ENCODE measurements at places on chromosomes 11 and 22.

DNA sequence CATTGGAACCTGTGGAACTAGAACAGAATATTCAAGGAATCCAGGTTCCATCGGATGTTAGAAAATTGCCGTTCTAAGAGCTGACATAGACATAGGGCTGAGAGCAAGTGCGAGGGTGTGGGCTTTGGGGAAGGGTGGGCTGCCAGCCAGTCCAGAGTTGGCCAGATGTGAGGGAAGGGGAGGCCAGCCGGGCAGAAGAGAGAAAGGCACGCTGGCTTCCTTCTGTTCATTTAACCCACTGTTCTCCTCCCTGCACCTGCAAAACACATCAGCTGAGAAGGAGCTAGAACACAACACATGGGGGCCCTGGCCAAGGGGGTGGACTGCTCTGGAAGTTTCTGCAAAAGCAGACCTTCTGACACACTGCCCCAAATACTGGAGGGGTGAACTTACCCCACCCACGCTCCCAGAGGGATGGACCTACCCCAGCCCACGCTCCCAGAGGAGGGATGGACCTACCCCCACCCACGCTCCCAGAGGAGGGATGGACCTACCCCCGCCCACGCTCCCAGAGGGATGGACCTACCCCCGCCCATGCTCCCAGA is 98.0 kb downstream of the SHANK2 start:
- DNase-seq: no peak

DNA sequence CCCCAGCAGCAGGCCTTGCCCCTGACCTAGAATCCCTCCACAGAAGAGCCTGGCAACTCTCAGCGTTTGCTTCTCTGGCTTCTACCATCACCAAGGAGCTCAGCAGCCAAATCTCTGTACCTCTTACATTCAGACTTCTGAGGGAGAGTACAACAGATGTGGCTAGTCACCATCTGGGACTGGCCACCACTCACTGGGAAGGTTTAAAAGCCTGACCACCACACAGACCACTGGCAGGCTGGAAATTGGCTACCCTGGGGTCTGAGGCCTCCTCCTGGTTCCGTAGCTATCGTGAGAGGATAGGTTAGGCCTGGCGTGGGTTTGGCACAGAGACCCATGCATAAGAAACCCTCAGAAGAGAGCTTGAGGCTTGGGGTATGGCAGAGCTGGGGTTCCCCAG is 478.5 kb upstream of the CADM1 start:
- DNase-seq: no peak

- DNase-seq: no peak
Observed at GRCh38 chr11:25547292-25547691, 784.6 kb upstream of the ANO3 start.

GRCh38 chr11:111663820-111664219 is 61.6 kb downstream of the SIK2 start:
- no peak for DNase-seq

DNA sequence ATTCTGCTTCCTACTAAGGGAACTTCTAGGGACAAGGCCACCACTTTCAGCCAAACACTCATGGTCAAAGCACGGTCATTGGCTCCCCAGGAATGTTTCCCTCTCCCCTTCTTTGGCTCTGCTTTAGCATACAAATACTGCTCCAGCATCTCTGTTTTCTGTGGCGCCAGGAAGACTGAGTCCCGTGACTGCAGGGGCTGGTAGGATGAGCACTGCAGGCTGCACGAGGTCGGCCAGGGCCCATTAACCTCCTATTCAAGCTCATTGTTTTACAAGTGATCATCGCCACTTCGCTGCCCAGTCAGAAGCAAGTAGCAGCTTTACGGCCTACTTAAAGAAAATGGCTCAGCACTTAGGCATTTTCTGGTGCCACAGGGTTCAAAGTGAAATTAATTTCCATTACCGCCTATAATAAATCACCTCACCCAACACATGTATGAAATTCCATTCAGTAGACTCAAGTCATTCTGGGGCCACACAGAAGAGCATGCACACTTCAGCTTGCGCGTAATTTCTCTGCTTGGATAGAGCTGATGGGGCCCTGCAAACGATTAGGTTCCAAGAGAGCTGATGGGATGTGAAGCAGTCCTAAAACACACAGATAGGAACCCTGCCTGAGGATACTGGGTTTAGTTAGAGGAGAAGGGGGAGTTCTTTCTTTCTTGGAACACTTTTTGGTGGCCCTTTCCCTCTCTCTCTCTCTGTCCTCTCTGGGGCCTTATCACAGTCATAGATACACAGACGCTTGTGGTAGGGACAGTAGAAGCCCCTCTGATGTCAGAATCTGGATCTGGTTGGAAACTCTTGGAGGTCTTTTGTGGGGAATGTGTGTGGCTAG is 173.7 kb downstream of the KIF18A start:
- DNase-seq: no peak

DNA sequence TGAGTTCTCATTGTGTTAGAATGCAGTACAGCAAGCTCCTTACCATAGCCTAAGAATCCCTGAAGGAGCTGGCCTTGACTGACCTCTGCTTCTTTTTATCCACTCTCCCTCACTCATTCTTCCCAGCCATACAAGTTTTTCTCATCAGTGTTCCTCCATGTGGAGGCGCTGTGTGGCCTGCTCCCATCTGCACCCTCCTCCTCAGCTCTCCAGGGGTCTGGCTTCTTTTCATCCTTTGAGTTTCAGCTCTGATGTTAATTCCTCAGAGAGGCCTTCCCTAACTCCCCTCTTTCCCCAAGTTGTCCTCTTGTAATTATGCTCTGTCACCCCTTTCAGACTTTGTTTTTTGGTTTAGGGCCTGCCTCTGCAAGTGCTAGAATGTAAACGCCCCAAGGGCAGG is 144.8 kb downstream of the WNT7B start:
- no peak for DNase-seq

DNA sequence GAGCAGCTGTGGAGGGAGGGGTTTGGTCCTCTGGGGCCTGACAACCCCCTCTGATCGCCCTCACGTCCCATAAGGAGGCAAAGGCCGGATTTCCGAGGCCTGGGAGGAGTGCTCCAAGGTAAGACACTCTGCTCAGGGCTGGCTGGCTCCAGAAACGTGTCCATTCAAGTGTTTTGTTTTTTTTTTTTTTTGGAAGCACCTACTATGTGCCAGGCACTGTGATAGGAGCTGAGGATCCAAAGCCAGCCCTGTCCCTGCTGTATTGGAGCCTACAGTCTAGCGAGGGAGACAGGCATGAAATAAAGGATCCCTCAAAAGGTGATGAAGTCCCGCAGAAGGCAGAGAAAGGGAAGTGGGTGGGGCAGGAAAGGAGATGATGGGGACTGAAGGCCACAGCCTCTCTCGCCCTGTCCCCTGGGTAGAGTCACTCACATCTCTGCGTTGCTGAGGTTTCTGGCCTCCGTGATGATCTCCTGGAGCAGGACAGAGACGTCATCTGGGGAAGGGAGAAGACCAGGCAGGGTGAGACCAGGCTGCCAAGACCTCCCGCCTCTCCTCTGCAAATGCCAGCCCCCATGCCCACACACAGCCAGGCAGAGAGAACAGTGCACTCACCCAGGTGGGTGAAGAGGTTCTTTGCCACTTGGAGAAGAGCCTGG is 89.2 kb downstream of the PDE2A start:
- no peak for DNase-seq

DNA sequence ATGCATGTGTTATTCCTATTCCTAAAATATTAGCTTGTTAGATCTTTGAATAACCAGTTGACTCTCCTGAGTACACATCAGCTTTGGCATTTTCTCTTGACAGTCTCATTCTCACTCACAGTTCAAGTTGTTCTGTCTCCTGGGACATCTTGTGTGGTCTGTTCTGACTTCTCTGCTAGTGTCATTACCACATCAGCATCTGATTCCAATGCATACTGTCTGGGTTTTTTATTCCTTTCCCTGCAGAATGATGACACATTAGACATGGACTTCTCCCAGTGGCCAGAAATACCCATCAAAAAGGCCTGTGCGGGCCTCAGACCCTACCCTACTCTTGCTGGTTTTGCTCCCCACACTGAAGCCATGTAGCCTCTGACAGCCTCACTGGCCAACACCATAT is 2.7 kb downstream of the ZNF74 start:
- DNase-seq: no peak

- DNase-seq: no peak
Observed at GRCh38 chr11:4830909-4831308, 9.8 kb downstream of the OR51F2 start.

DNA sequence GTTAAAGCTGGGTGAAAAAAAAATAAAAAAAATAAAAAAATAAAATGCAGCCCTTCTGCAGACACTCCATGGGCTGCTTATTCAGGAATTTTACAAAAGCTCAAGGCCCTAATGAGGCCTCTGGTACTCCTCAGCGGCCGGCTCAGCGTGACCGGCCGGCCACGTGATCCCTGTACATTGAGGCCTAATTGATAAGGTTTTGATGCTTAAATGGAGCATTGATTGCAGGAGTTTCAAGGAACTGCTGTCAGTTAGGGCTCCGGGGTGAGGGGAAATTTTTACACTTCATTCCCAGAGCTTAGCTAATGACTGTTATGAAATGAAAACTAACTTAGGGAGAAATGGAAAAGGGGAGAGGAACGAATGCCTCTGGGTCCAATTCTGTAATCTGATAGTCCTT is 368.8 kb upstream of the KIRREL3 start:
- no peak for DNase-seq

- DNase-seq: no peak
Observed at GRCh38 chr11:109423466-109424190, 1.6 kb downstream of the C11orf87 start.

GRCh38 chr11:75768909-75769771 is 562 bp downstream of the DGAT2 start:
- no peak for DNase-seq

- DNase-seq: no peak
Observed at GRCh38 chr22:39655004-39655579, 84.5 kb downstream of the CACNA1I start.

DNA sequence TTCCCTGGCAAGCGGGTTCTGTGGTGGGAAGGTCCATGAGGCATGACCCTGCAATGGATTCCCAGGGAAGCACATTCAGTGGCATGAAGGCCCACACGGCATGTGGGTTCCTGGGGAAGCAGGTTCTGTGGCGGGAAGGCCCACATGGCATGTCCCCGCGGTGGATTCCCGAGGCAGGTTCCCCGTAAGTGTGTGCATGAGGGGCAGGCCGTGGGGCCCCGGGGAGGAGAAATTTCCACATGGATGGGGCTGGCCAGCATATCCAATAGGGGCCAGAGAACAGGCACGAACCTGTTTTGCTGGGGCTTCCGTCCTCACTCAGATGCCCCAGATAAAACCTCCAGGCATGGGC is 83.7 kb downstream of the PHF21B start:
- no peak for DNase-seq

GRCh38 chr11:64037027-64037634 is 1.4 kb downstream of the FLRT1 start:
- no peak for DNase-seq

DNA sequence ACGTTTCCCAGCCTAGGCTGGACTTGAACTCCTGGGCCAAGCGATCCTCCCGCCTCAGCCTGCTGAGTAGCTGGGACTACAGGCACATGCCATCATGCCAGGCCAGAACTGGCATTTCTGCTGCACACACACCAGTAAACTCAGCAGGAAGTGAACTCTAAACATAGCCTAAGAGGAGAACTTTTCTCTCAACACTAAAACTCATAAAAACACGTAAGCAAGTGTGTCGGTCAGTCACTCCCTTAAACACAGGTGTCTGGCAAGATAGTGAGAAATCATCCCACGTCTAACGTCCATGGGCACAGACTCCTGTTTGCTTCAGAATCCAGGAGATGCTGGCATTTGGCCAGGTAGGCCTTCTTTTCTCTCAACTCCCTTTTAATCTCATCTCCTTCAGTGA is 104.8 kb downstream of the RPL27A start:
- no peak for DNase-seq

DNA sequence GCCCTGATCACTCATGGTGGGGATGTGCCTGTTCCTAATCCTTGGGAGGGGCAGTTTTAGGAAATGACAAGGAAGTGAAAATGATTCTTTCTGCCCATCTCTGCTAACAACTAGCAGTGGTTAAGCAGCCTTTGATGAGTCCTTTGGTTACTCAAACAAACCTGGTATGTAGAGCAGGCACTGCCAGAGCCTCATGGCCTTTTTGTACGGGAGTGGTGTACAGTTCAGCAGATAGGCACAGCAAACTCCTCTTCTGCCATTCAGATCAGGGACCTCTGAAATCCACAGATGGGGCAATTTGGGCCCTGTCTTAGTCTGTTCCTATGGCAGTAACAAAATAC is 66.2 kb downstream of the FZD4 start:
- DNase-seq: no peak

DNA sequence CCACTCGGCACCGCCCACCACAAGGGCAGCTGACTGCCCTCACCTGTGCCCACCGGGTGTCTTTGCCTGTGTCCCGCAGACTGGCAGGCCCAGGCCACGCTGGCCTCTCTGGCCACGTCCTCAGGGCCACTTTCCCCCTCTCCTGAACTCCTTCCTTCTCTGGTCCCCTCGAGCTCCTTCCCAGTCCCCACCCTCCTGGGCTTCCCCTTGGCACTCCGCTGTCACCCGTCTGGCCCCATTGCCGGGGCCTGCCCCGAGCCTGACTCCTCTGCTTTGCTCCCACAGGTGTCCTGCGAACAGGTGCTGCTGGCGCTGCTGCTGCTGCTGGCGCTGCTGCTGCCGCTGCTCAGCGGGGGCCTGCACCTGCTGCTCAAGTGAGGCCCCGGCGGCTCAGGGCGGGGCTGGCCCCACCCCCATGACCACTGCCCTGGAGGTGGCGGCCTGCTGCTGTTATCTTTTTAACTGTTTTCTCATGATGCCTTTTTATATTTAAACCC is 14.2 kb downstream of the MCAT start:
- DNase-seq: no peak

GRCh38 chr11:34207487-34208180 is 102.2 kb downstream of the NAT10 start:
- DNase-seq: no peak

DNA sequence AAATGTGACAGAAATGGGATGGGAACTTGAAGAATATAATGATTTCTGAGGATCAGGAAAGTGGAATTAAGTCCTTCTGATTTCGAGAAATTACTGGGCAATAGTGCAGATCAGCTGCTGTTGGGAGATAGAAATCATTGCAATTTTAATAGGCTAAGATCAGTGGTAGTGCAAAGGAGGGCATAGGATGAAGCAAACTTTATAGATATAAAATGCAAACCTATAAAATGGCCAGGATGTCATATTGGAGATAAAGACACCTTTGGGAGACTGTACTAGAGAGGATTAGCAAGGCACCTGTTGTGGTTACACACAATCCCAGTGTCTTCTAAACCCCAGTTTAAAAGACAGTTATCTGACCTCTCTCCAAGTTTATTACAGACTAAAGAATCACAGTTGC is 6.5 kb upstream of the MS4A7 start:
- no peak for DNase-seq

Data from activated T-cell treated with anti-CD3 and anti-CD28 coated beads for 24 hours (primary cell).